Frontal cortex (tissue), 4 donors: ENCODE measurements at places on chromosomes 3 and 15. TPM values are rescaled to one million over a fixed set of nuclear protein-coding genes. Genes with fewer than 3 reads are reported as not detected.

DNA sequence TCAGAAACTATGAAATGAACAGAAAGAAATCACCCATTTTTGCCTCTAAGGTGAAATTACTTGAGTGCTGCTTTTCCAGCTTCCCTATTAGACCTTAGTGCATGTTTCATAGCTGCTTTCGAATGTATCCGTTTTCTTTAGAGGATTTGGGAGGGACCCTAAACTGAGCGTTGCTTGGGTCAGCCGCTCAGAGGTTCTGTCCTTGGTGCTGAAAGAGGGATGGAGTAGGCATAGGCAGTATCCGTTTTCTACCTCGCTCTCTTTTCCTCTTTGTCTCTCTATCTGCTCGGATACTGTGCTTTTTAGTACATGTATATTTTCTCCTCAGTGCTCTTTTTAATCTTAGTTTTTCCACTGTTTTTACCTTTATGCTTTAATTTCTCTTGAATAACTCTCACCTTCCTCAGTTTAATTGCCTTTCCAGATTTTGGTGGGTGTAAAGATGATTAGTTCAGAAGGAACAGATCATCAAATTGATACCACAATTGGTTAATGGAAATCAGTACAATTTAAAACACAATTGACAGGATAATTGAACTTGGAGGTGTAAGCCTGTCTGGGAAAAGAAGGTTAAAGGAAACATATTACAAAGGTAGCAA is at the start of gene DRD3:
Gene DRD3, minus strand, starts transcription at position 283 of the 599 bp plus-strand sequence. CDS start 7,060 bp downstream, outside the sequence.
- no peak for DNase-seq

DNA sequence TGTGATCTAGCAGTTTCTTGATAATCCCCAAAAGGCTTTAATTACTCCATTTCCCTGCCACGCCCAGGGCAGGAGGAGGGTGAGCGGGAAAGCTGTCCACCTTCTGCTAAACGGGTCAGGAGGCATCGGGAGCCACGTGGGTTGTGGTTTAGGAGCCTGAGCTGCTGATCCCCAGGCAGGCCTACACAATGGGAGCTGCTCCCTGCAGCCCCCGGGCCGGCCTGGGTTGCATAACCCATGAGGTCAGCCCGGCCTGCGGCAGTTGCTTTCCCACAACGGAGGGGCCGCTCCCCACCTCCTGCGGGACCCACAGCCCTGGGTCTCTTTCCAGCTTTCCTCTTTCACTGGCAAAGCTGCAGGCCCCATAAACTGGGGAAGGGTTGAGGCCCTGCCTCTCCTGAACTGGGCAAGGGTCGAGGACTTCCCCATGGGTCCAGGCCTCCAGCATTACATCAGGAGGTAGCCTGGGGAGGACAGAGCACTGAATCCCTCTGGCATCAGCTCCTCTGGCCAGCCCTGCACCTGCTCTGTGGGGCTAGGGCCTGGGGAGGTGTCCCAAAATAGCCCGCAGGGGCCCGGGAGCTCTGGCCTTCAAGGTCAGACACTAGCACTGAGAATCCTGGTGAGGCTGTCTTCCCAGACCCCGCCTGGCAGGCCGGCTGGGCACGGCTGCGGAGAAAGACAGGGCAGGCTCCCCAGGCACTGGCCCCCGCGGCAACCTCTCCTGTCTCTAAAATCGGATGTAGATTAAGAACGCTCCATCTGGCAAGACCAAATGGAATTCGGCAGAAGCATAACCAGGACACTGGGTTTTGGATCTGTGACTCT is 47.3 kb downstream of the ZDHHC19 start:
- no peak for DNase-seq

DNA sequence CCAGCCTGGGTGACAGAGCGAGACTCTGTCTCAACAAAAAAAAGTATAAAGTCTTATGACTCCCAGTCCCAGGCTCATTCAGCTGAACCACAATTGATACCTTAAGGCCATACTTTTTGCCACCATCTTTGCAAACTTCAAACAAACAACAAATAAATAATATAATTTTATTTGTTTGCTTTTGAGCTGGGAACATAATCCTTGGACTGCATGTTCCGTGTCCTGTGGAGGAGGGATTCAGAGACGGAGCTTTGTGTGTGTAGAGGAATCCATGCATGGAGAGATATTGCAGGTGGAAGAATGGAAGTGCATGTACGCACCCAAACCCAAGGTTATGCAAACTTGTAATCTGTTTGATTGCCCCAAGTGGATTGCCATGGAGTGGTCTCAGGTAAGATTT is 238.6 kb downstream of the ADAMTSL3 start:
- no peak for DNase-seq

GRCh38 chr3:1734494-1735122 is 364.1 kb upstream of the CNTN4 start:
- no peak for DNase-seq

- DNase-seq = no peak
These were observed 147.7 kb downstream of the XXYLT1 start for GRCh38 chr3:195123281-195123691.

- no peak for DNase-seq
These were observed 14.3 kb downstream of the ANP32A start for GRCh38 chr15:68806220-68807060.

- no peak for DNase-seq
These were observed 75.9 kb downstream of the VGLL4 start for GRCh38 chr3:11567516-11568467.

Gene MYO5C
- total RNA-seq = 1.6 TPM

GRCh38 chr15:55700876-55701275 is 42.1 kb downstream of the PRTG start:
- no peak for DNase-seq

GRCh38 chr15:95690631-95691340 is 639.7 kb upstream of the NR2F2 start:
- DNase-seq = no peak

GRCh38 chr15:48090666-48091065 is 30.1 kb upstream of the SLC24A5 start:
- DNase-seq = no peak

Gene SHC4
- total RNA-seq = 5.7 TPM

DNA sequence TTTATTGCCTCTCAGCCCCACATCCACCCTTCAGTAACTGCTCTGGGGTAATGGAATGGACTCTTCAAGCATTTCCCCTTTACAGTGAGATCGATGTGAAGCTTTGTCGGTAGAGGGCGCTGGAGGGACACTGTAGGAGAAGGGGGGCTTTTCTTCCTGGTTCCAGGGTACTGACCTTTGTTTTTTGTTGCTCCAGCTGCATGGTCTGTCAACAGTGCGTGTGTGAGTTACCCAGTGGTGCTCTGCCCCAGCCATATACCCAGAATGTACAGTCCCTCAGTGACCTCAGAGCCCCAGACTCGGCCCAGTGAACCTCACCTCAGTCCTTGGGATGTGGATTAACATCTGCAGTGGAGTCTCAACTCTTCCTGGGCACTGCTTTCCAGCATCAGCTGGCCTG is 180.3 kb upstream of the TSC22D2 start:
- no peak for DNase-seq

Gene CCR9
- 0.41 TPM for total RNA-seq

- no peak for DNase-seq
These were observed 3.4 kb downstream of the HYAL3 start for GRCh38 chr3:50295553-50296431.

- DNase-seq = no peak
These were observed 149.1 kb upstream of the HACD2 start for GRCh38 chr3:123733805-123734526.

DNA sequence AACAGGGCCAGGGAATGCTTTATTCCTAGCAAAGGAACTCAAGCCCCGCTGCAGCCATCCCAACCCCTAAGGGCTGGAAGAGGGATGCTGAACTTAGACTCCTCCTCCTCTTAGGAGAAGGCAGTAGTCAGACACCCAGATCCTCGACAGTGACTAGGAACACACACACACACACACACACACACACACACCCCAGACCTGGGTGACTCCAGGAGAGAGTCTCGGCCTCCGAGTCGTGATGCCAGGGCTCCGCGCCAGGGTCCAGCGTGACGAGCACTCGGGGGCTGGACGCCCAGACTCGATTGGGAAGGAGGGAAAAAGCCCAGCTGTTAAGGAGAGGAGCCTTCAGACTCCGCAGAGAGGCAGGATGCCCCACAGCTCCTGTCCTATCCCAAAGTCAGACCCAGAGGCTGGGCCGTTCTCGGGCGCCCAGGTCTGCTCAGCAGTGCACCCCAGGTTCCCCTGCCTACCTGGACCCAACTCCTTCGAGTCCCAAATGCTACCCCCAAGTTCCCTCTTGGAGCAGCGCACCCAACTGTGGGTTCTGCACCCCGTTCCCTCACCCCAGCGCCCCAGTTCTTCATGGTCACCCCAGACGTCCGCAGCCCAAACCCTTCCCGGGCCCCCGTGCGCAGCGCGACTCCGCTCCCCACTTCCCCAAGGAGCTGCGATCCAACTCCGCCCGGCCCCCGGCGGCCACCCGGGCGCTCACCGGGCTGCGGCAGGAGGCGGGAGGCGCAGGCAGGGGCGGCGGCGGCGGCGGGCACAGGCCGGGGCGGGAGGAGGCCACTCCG is 421 bp downstream of the BMF start:
- DNase-seq = peak; percentile 51

GRCh38 chr3:55246033-55246432 is 241.1 kb downstream of the WNT5A start:
- no peak for DNase-seq

- DNase-seq = no peak
These were observed 1.1 kb downstream of the GASK1A start for GRCh38 chr3:42980209-42980608.

Gene MOBP
- total RNA-seq = 0.41 TPM

Gene FGF7
- total RNA-seq = 0.41 TPM

- no peak for DNase-seq
These were observed 366.1 kb upstream of the ZNF385D start for GRCh38 chr3:22117091-22117490.

Gene APEH
- total RNA-seq = 66.0 TPM

- no peak for DNase-seq
These were observed 102.5 kb downstream of the GAP43 start for GRCh38 chr3:115725800-115726199.

DNA sequence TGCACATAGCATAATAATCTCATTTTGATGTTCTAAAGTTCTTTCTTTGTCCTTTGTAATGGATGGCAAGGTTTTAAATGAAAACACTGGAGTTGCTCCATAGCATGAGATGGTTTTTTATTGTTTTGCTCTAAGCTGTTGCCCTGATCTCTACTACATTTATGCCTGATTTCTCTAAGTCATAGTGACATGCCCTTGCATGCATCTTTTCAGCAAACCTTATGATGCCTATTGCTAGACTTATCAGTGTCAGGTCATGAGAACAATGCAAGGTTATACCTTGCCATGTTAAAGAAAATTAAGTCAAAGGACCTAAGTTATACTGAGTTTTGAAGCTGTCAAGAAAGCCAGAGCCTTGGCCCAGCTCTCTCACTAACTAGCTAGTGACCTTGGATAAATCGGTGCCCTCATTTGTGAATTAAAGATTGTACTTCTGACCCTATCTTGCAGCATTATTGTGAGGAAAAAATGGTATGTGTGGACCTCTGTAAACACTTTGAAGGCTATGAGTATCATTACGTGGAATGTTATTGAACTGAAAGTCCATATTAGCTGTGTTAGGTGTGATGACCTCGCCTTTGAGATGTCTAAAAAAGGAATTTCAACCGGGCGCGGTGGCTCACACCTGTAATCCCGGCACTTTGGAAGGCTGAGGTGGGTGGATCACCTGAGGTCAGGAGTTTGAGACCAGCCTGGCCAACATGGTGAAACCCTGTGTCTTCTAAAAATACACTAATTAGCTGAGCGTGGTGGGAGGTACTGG is 256.4 kb upstream of the UBE2E1 start:
- DNase-seq = no peak

GRCh38 chr3:177946048-177946447 is 590.2 kb upstream of the KCNMB2 start:
- no peak for DNase-seq

- no peak for DNase-seq
These were observed 47.0 kb downstream of the DHX30 start for GRCh38 chr3:47849699-47850563.

Gene ARHGEF26
- total RNA-seq = 4.1 TPM

DNA sequence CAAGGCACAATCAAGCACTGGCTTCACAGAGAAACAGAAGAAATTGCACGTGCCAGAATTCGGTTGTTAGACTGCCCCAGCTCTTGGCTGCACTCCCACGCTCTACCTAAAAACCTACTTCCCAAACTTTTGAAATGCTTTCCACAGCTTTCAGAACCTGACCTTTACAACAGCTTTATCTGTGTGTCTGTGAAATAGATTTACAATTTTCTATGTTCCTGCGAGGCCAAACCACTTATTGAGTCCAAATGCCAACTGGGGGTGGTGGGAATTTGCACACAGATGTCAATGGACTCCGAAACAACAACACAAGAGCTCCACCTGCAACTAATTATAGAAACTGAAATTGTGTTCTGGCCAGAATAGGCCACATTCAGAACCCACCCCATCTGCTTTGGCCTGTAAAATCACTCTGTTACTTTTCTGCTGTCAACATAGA is 44.6 kb downstream of the ERC2 start:
- no peak for DNase-seq

GRCh38 chr15:29743475-29743874 is 78.8 kb downstream of the TJP1 start:
- DNase-seq = no peak

DNA sequence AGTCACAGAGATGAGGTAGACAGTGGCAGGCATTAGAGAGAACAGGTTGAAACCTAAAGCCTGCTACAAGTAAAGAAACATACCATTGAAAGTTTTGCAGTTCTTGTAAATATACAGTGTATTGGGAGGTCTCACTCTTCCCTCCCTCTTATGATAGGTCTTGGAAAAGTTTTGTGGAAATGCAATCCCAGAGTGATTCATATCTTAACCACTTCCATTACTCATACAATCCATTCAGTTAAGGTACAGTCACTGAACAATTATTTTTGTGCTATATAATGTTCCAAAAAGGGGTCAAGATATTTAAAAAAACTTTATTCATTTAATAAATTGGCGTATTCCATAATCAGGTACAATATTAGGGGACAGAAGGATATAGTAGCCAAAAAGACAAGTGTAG is 737.7 kb upstream of the ALCAM start:
- DNase-seq = no peak

Gene CD86
- 1.2 TPM for total RNA-seq

Gene TM4SF1
- total RNA-seq = 15.1 TPM

GRCh38 chr3:185789891-185790830 is 34.7 kb downstream of the IGF2BP2 start:
- no peak for DNase-seq

GRCh38 chr3:189689625-189690024 is 58.4 kb downstream of the TP63 start:
- no peak for DNase-seq

GRCh38 chr3:39136533-39137434 is 16.6 kb downstream of the CSRNP1 start:
- DNase-seq = no peak
